ENCODE measurements at places on chromosomes 5 and 9. TPM values are rescaled to one million over a fixed set of nuclear protein-coding genes. Genes with fewer than 3 reads are reported as not detected.
A peak's percentile ranks its signal among the peaks of the same experiment; 100 is the strongest.

GRCh38 chr9:7894231-7894630 is 94.7 kb upstream of the DMAC1 start:
- DNase-seq, result no peak

Gene FGF18
- not detected for total RNA-seq

GRCh38 chr9:129810788-129811187 is 7.8 kb downstream of the TOR1B start:
- DNase-seq, result no peak

DNA sequence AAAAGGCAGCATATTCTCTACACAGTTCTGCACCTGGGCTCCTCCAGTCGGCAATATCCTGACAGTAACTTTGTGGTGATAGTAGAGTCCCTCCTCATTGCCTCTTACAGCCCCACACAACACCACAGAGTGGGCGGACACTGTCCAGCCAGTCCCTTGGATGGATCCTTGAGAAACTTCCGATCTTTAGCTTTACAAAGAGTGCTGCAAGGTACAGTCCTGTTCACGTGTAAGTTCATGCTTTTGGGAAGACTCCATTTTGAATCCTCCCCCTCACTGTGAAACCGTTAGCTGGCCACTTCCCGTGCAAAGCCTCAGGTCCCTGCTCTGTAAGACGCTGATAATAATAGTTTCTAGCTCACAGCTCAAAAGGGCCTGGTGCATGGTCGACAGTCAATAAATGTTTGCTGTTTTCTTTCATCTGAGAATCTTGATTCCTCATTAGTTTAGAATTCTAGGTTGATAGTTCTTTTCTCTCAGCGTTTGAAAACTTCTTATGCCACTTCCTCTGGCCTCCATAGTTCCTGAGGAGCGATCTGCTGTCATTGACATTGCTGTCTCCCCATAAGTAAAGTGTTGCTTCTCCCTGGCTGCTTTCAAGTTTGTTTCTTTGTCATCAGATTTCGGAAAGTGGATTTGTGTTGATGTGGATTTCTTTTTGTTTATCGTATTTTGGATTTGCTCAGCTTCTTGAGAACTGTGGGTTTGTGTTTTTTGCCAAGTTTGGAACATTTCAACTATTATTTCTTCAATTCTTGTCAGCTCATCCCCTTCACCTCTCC is 82.9 kb downstream of the COL23A1 start:
- no peak for DNase-seq

GRCh38 chr9:136840877-136841645 is 1.2 kb upstream of the AJM1 start:
- DNase-seq, result peak; percentile 87

DNA sequence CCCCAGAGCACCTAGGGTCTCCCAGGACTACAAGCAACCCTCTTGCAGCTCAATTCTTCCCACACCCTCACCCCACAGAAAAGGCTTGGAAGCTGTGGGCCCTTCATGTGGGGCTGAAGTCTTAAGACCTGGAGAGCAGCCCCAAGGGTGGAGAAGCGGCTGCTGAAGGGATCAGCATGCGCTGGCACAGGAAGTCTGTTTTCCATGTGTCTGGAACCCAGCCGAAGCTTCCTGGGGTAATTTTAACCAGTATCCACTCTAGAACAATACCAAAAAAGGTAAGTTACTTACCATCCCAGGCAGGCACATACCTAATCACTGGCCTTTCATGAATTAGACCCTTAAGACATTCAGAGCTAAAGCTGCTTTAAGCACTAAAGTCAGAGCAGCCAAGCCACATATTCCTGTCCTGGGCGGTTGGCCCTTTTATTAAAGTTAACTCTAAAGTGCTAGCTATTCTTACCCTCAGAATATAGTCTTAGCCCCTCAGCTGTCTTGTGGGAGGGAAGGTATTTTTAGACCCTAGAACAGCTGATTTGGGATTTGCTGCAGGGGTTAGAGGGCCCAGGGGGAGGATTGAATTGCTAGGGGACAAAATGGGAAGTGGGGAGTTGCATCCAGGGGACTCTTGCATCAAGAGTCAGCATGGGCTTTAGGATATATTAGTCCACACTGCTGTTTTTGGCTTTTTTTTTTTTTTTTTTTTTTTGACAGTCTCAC is 6.9 kb downstream of the IL17B start:
- no peak for DNase-seq

Gene IL4
- not detected for total RNA-seq

Gene LPAR1
- total RNA-seq, result 37.8 TPM

- no peak for DNase-seq
These were observed 718.8 kb downstream of the BRINP1 start for GRCh38 chr9:118650417-118650816.

Gene ADAMTS16
- total RNA-seq, result 1.7 TPM

DNA sequence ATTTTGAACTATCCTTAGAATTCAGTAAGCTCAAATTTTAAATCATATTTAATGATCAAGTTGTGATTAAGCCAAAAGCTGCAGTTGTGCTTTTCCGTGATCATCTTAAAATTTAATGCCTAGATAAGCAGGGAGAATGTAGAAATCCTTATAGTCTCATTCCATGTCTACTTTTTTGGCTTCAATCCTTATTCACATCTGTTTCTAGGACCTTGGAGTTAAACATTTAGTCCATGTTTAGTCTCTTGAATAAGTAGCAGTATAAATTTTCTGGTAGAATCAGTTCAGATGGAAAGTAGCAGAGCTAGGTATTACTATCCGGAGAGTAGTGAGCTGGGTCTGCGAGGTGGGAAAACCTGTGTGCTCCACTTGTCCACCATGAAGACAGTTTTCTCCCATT is 59.3 kb upstream of the RIOK2 start:
- no peak for DNase-seq

GRCh38 chr5:122341087-122341486 is 29.1 kb downstream of the SNCAIP start:
- no peak for DNase-seq

DNA sequence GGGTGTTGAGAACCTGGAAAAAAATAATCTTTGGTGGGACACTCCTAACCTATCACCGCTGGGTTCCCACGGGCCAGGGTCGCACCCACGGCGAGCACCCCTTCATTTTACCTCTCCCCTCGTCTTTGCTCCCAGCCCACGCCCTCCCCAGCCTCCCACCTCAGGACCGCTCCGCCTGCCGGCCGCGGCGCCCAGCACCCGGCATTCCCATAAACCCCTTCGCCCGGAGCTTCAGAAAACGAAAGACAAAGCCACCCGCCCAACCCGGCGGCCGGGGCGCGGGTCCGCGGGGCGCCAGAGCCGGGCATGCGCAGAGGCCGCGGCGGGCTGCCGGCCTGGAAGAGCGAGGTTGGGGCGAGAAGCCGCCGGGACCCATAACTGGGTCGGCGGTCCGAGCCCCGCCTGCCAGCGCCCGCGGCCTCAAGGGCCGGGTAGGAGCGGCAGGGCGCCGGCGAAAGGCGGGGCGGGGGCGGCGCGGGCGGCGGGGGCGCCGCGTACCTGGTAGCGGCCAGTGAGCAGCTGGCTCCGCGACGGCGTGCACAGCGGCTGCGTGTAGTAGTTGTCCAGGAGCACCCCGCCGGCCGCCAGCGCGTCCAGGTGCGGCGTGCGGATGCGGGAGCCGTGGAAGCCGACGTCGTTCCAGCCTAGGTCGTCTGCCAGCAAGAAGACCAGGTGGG is 533 bp downstream of the ARSB start:
- peak; percentile 86 for DNase-seq

Gene GMCL2
- total RNA-seq, result not detected

DNA sequence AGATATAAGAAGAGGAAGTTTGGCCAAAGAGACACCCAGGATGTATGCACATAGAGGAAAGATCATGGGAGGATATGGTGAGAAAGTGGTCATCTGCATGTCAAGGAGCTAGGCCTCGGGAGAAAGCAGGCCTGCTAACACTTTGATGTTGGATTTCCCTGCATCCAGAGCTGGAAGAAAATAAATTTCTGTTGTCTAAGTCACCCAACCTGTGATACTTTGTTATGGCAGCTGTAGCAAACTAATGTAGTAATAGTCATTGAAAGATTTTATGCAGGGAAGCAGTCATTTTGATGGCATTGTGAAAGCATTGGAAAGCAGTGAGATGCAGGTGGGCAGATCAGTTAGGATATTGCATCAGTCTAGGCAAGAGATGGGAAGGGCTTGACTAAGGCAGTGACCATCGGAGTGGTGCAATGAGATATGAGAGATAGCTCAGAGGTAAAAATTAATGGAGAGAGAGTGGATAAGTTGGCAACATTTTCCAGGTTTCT is 24.5 kb upstream of the FOCAD start:
- no peak for DNase-seq

Gene ANXA2R
- total RNA-seq, result 3.9 TPM

Gene GFI1B
- total RNA-seq, result not detected

DNA sequence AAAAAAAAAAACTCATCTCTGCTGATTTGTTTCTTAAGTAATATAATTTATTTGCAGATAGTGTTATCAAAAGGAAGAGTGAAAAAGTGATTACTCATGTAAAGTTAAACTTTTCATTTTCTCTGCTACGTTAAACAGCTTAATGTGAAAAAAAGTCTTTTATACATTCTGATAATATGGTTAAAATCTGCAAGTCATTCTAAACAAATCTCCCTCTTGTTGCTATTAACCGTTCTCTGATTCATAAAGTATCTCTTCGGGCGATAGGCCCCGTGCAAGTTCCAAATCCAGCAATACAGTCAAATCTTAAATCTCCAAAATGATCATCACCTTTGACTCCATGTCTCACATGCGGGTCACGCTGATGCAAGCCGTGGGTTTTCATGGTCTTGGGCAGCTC is 732.0 kb downstream of the TAF11L14 start:
- no peak for DNase-seq

Gene FRRS1L
- total RNA-seq, result 3.8 TPM

DNA sequence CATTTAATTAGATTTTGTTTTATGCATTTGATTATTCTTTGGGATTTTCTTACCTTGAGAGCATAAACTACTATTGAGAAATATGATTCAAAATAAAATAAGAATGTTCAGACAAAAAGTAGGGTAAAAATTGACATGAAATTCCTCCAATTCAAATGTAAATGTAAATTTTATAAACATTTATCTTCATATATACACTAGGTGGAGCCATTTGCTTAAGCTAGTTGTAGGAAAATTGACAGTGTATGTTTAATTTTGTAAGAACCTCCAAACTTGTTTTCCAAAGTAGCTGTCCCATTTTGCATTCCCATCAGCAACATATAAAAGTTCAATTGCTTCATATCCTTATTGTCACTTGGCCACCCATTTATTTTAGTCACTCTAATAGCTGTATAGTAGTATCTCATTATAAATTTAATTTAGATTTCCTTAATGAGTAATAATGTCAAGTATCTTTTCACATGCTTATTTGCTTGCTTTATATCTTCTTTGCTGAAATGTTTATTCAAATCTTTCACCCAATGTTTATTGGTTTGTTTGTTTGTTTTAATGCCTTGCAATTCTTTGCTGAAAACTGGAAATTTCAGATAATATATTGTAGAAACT is 37.6 kb upstream of the SLCO6A1 start:
- DNase-seq, result no peak

All from Peyer's patch (tissue), 4 donors.